Activated T-cell treated with anti-CD3 and anti-CD28 coated beads, Interleukin-2, amount 50 U/mL, for 72 hours (primary cell): ENCODE measurements at places on chromosomes 12 and 14.

- DNase-seq: no peak
Observed at GRCh38 chr12:3138941-3139511, 61.8 kb downstream of the TSPAN9 start.

DNA sequence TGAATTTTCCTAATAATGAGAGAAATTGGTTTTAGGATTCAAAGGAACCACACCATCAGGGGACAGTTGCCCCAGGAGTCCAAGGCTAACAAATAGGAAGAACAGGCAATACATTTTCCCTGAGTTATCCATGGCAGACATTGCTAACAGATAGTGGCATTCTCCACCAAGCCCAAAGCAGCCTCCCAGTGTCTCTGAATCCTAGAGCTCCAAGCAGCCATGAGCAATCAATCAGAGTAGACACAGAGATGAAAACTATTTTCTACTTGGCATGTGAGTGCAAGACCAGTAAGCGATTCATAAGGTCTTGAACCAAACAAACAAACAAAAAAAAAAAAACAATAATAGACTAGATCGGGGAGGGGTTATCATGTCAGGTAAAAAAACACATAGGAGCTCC is 515.7 kb downstream of the MED13L start:
- no peak for DNase-seq

DNA sequence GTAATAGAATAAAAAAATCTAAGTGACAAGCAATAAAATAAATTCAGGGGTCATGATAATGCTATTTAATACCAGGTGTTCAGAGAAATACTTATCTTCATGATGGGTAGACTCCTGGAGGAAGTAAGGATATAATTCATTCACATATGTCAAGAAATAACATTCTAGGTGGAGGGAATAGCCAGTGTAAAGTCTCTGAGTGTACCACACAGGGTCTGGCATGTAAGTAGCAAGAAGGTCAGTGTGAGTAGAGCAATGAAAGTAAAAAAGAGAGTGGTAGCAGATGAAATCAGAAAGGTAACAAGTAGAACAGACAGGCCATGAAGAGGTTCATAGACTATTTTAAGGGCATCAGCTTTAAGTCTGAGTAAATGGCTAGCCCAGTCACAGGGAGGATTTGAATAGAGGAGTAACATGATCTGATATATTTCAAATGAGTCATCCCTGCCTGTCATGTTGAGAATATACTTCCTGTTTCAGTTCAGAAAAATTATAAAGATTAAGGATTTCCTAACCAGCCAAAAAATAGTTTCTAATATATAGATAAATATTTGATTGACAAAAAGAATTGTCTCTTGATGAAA is 519.9 kb downstream of the C12orf50 start:
- DNase-seq: no peak

DNA sequence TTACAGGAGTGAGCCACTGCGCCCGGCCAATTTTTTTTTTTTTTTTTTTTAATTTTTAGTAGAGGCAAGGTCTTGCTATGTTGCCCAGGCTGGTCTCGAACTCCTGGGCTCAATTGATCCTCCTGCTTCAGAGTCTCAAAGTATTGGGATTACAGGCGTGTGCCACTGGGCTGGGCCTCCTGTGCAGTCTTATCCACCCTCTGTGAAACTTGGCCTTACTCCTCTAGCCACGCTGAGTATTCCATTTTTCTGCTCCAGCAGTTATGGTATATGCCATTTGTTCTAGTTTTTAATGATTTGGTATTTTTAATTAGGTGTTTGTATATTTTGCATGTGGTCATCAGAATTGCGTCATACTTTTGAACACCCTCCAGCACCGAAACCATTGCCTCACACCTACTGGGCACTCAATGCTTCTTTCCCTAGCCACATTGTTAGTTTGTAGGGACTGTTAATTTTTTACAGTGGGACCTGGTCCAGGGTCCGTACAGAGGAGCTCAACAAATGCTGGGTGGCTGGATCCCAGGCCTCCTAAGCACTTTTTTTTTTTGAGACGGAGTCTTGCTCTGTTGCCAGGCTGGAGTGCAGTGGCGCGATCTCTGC is 11.4 kb downstream of the RIOX1 start:
- no peak for DNase-seq

- DNase-seq: no peak
Observed at GRCh38 chr12:101204602-101205304, 5.3 kb downstream of the SLC5A8 start.

DNA sequence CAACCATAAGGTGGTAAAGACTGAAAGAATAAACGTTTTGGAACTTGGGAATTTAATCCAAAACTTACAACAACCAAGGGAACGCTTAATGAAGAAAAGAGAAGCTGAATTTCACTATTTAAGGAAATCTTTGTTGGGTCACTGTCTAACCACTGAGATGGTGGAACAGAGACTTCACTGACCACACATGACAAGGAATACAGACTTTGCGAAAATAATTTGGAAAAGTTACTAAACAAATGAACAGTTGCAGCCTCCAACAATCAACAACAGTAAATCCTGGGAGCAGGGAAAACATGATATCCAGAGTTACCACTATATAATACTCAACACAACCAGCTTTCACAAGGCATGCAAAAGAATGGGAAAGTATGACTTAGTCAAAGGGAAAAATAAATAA is 79.1 kb downstream of the CMKLR1 start:
- no peak for DNase-seq

DNA sequence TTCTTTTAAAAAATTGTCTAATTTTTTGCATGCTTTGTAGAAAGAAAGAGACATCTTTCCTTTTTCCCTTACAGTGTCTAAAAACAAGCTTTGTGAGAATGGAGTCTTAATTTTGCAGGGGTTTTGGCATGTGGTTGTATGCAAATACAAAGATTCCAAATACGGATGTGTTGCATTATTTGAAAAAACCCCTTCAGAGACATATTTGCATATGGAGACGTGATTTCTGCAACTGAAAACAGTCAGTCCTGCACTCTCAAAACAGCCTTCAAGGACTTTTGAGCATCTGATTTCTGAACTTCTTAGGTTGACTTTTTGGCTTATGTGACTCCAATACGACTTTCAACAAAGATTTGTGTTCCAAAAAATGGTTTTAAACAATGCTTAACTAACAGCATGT is 7.8 kb downstream of the IRAK3 start:
- no peak for DNase-seq

- DNase-seq: no peak
Observed at GRCh38 chr12:110249716-110250225, 31.3 kb upstream of the ATP2A2 start.

GRCh38 chr14:75234173-75235115 is 44.2 kb upstream of the FOS start:
- no peak for DNase-seq

DNA sequence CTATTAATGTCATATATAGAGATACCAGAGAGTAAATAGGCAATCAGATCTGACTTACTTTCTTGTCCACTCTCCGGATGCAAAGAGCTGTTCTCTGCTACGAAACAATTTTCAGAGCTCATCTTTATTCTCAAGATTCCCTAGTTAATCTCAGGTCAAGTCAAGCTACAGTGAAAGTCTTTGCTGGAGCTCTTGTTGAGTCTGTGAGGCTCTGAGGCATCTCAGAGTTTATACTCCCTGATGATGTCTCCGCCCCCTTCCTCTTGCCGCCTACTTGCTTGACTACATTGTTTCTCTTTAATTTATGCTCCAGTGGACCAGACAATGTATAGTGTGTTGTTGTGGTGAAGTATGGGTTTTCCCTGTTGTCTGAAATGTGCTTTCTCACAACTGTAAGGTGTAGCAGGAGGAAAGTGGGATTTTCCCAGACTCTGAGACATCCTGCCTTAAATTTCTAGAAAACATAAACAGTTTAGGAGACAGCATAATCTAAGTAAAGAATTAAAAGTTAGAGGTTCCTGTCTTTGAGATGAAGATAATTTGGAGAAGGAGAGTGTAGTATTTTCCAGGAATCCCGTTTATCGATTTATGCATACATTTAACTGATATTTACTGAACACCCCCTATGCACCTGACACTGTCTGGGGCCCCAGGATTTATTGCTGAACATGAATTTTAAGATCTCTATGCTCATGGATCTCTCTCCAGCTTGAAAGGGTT is at the start of gene CD69:
CD69 (minus strand) TSS at position 203 of the 720 bp plus-strand sequence; CDS start at position 122, 81 bp downstream.
- DNase-seq: peak; percentile 80

GRCh38 chr12:49335118-49335954 is 1.7 kb downstream of the C1QL4 start:
- DNase-seq: no peak

DNA sequence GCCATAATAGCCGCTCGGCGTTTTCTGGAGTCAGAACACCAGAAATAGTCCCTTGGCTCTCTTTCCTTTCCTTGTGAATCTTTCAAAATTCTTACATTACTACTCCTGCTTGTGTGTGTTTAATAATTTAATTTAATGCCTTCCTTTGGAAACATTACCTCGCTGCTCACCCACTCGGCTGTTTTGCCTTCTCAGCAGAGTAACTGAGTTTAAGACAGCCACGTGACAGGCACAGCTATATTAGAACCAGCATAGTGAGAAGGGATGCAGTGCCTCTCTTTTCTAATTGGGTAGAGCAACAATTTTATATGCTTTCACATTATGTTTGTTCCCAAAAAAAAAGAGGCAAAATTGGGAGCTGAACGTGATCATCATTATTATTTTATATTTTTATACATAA is 107.6 kb downstream of the ETV6 start:
- no peak for DNase-seq

GRCh38 chr14:77691259-77691658 is 16.6 kb downstream of the ALKBH1 start:
- DNase-seq: no peak

DNA sequence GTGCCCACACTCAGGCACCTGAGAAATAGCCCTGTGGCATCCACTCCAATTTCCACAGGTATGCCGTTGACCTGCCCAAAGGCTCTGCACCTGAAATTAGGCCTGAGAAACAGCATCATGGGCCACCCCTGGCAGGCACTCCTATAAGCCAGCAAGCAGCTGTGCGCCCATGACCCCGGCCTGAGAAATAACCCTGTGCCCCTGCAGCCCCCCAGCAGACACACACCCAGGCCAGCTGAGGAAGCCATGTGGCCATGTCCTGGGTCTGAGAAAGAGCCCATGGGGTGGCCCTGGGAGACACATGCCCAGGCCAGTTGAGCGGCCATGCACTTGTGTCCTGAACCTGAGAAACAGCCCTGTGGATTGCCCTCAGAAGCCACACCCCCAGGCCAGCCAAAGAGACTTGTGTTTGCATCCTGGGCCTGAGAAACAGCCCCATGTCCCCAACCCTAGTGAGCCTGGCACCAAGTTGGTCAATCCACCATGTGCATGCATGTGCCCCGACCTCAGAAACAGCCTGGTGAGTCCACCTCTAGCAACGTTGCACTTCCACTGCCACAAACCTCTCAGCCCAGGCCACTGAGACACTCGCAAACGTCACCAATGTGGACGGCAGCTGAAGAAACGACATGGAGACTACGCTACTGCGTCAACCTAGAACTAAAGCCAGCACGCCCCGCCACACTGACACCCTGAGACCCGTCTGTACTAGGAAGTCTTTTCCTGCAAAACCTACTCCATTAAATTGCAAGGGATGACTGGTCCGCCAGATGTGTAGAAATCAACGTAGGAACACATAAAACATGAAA is 411.9 kb downstream of the TMEM121 start:
- no peak for DNase-seq

- DNase-seq: no peak
Observed at GRCh38 chr12:54977857-54978256, 6.7 kb downstream of the TESPA1 start.

DNA sequence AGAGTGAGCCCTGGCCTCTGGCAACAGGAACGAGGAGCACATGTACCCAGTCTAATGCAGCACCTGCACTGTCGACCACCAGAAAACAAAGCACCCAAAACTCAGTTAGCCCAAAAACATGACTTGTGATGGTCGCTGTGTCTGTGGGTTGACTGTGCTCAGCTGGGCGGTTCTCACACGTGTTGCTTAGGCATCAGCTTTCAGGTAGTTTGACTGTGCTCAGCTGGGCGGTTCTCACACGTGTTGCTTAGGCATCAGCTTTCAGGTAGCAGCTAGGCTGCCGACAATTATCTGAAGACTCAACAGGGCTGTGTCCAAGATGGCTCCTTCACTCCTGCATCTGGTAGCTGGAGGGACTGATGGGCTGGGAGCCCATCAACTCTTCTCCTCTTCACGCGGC is 1.2 kb upstream of the LRCOL1 start:
- DNase-seq: no peak

DNA sequence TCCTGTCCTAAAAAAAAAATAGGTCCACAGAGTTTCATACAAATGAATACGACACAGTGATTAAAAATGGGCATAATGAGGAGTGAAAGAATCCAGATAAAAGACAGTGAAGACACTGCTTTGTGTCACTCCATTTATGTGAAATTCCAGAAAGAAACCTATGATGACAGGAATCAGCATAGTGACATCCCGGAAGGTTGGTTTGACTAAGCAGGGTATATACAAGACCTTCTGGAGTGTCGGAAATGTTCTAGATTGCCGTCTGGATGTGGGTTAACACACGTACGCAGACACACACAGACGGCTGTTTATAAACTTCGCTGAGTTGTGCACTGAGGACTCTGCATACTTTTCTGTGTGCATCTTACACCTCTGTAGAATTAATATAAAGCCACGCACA is 13.2 kb upstream of the CACNA2D4 start:
- no peak for DNase-seq

DNA sequence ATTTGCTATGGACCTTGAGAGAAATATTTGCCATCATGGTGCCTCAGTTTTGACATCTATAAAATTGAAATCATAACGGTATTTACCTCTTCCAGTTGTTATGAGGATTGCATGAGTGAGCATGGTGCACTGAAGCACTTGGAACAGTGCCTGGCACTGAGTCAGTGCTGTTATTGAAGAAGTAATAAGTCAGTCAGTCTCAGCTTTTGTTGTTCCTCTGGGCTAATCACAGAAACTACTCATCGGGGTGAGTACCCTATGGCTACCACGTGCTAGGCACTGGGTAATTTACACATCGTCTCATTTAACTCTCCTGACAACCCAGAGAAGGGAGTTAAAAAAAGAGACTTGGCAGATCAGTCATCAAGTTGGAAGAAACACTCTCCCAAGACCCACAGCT is 159.5 kb upstream of the NRXN3 start:
- no peak for DNase-seq

- DNase-seq: no peak
Observed at GRCh38 chr12:25422241-25422640, 130.8 kb downstream of the LMNTD1 start.

GRCh38 chr12:92553389-92553788 is 149.4 kb upstream of the PLEKHG7 start:
- DNase-seq: no peak

- no peak for DNase-seq
Observed at GRCh38 chr14:71048393-71048792, 141.1 kb downstream of the PCNX1 start.
